ENCODE measurements at places on chromosomes 5 and 9. TPM values are rescaled to one million over a fixed set of nuclear protein-coding genes. Genes with fewer than 3 reads are reported as not detected.

DNA sequence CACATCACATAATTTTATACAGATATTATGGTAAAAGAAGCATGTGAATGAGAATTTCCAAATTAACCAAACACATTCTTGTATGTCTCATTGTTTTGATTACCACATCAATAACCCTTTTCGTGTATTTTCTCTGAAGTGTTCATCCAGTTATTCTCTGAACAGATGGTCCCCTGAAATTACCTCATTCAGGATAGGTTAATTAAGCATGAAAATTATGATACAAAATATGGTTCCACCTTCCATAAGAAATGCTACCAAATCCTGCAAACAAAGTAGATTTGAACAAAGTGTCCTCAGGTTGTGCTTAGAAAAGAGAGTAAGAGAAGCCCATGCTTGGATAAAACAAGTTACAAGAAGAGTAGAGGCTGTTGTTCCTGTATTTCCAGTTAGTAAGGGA lies 83.1 kb upstream of the LMNB1 start:
- DNase-seq, result no peak

DNA sequence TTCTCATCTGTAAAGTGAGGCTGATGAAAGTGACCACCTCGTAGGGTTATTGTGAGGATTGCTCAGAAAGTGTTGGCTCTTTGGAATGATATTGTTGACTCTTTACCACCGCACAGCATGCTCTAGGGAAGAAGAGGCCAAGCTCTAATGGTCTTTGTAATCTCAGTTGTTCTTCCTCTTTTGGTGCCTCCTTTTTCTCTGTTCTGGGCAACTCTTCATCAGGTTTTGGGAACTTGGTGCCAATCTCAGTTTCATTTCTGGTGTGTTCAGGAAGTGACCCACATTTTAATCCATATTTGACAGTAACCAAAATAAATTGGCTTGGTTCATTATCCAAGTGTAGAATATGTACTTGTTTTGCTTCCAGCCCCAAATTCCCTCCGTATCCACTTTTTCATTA lies 25.1 kb downstream of the ARHGAP26 start:
- no peak for DNase-seq

DNA sequence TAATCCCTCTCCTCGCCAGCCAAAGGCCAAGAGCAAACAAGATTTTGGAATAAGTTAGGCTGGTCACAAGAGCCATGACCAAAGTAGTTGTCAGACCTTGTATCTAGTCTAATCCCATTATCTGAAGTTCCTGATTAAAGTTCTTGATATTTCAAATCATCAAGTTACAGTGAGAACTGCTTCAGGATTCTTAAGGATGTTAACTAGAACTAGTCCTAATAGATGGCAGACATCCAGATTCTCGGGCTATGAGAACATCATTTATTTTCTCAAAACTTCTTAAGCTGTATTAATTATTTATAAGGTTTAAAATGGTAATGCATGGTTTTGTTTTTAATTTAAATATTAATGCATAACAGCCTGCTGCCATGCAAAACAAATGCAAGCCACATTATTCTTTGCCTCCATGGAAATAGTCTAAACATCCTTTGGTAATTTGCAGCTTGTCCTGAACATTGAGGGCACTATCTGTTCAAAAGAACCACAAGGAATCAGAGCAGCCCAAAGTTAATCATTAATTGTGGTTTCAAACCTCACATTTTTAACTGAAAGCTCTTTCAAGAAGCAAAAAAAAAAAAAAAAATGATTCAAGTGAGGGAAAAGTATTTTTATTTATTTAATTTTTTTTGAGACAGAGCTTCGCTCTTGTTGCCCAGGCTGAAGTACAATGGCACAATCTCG lies 95.1 kb downstream of the TTC39B start:
- no peak for DNase-seq

- no peak for DNase-seq
These were observed 56.7 kb upstream of the EQTN start for GRCh38 chr9:27353474-27354229.

DNA sequence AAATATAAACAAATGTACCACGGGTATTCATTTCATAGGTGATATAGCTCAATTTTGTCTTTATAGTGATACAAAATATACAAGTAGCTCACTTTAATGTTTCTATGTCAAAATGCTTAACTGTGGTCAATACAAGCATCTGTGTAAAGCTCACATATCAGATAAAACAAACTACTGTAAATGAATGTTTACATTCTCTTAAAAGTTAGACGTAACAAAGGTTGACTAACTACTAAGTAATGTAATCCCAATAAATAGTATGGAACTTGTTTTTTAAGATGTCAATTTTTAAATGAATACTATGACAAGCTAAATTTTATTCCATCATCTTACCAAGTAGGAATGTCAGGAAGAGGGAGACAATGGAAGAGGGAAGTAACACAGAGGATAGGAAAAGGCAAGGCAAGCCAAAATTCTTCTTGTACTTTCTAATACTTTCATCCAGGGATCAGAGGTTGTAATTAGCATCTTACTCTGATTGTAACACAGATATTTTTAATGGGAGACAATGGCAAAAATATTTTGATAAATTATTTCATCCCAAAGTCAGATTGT lies 105.5 kb downstream of the STRBP start:
- DNase-seq, result no peak

DNA sequence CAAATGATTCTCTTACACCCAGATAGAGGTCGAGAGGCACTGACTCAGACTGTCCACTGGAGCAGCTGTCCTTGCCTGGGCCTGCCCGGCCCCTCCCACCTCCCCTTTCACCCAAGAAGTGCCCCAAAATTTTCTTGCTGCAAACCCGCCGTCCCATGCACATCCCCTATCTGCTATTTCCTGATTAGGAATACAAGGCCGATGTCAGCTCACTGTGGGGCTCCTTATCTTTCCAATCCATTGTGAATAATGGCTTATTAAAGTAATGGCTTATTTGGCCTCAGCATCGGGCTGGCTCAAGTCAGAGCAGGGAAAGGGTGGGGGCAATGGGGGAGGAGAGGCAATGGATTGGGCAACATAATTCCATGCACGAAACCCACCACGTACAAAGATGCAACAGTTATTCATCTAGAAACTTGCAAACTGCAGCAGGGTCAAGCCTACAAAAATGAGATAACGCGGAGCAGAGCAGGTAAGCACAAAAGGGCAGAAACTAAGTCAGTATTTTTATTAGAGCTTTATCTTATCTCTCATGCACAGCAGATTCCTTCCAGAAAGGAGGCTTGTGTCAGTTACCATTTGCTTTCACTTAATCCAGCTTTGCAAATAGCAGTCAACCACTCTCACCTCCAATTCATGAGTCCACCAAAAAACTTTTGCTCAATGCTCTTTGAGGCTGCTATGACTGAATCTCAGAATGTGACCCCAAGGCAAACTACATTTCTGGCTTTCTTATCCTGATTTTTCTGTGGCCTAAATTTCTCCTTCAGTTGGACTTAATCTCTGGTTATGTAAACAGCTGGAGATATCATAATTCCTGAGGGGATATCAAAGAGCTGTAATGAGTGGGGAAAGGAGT lies 138.2 kb upstream of the OSMR start:
- DNase-seq, result no peak

DNA sequence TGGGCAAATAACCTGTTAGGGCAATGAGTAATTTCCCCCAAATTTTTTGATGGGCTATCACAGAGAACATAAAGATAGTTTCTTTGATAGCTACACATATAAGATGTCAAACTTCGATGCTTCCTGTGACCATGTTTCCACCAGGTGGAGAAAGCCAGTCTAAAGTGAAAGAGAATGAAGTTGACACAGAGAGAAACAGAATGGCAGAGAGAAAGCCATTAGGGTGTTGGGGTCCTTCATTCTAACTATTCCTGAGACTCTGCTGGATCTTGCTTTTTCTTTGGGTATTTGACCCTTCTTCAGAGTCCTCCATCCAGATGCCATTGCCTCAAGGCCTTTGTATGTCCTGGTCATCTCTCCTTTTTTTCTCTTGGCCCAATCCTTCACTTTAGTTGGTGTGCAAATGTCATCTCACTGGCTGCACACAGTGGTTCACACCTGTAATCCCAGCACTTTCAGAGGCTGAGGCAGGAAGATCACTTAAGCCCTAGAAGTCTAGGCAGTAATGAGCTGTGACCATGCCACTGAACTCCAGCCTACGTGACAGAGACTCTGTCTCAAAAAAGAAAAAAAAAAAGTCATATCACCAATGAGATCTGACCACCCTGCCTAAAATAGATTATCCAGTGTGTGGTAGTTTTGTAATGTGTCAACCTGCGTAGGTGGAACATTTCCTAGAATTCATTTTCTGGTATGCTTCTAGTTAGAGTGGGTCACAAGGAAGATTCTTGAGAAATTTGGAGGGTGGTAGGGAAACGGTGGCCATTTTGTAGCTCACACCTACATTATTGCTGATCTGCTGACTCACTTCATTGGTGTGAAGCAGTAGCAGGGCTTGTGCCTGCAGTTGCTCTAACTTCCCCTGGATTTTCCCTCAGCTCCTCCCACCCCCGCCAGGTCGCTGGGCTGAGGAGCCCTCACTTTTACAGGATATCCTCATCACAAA lies 20.8 kb upstream of the KIF2A start:
- DNase-seq, result no peak

- no peak for DNase-seq
These were observed 39.7 kb upstream of the HSD17B4 start for GRCh38 chr5:119412279-119413227.

The PCDHA7 gene
- 1.8 TPM for total RNA-seq

The RGP1 gene
- 12.7 TPM for total RNA-seq

The ENDOG gene
- 14.2 TPM for total RNA-seq
